ENCODE measurements at places on chromosomes 1 and 21. TPM values are rescaled to one million over a fixed set of nuclear protein-coding genes. Genes with fewer than 3 reads are reported as not detected.

DNA sequence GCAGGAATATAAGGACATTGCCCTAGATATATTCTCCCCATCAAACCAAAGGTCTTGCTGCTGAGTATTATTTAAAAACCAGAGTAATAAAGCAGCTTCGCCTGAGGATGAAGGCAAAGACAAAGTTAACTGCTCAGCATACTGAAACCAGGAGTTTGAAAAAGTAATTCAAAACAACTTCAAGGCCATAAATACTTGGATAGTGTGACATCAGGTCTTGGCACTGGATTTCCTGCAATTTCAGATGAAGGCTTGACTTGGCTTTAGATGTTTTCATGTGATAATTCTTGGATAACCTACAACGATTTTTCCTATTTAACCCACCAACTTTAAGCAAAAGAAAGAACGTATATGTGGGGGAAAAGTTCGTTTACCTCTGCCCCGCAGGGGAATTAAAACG lies 10.6 kb downstream of the SOD1 start:
- no peaks in the 10 kb centered on the region for H3K27me3 ChIP-seq
- H3K4me3 ChIP-seq = no peak overlapping the region
- no peak overlapping the region for H3K27ac ChIP-seq
- H3K4me1 ChIP-seq = peaks cover 14% of the 10 kb centered on the region
- peaks cover 43% of the 10 kb centered on the region for H3K36me3 ChIP-seq

The USP16 gene
- total RNA-seq = 72.4 TPM

The POGK gene
- 17.6 TPM for total RNA-seq

DNA sequence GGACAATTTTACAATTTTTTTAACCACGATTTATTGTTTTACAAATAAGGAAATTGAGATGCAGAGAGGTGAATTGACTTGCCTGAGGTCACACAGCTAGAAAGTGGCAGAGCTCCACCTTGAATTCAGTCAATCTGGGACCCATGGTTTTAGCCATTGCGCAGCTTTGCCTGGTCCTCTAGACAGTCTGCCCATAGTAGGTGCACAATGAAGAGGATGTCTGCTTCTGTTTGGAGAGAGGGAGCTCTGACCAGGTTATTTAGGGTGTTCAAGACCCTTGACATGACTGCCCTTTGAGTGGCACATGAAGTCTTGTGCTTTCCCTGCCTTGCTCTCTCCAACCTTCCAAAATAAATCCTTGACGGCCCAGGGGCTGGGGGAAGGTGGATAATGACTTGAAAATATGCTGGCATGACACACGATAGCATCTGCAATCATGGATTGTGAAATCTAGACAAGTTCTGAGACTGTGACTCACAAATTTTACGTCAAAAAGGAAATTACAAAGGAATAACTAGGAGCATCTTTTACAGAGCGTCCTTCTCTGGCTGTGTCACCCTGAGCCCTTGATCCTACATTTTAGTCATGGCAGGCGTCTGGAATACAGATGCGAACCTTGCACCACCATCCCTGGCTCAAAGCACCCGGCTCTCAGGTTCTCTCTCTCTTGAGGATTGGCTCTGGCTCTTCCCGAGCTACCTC lies 26.2 kb upstream of the ID3 start:
- H3K4me3 ChIP-seq = no peak overlapping the region
- no peaks in the 10 kb centered on the region for H3K36me3 ChIP-seq
- H3K27ac ChIP-seq = no peak overlapping the region
- no peaks in the 10 kb centered on the region for H3K27me3 ChIP-seq

GRCh38 chr1:72009173-72010093 lies 272.9 kb downstream of the NEGR1 start:
- H3K4me3 ChIP-seq = no peak overlapping the region
- H3K4me1 ChIP-seq = no peaks in the 10 kb centered on the region
- DNase-seq = no peak
- no peak overlapping the region for H3K27ac ChIP-seq
- H3K36me3 ChIP-seq = no peaks in the 10 kb centered on the region

GRCh38 chr1:18852501-18852900 lies 7.0 kb downstream of the TAS1R2 start:
- H3K36me3 ChIP-seq = no peaks in the 10 kb centered on the region
- H3K27ac ChIP-seq = no peak overlapping the region
- H3K4me1 ChIP-seq = no peaks in the 10 kb centered on the region
- H3K27me3 ChIP-seq = peaks cover 32% of the 10 kb centered on the region
- H3K4me3 ChIP-seq = no peak overlapping the region

GRCh38 chr1:93666613-93667384 lies 14.8 kb downstream of the BCAR3 start:
- no peaks in the 10 kb centered on the region for H3K27me3 ChIP-seq
- H3K4me1 ChIP-seq = peaks cover 69% of the 10 kb centered on the region
- peaks cover 1% of the 10 kb centered on the region for H3K36me3 ChIP-seq
- no peak for DNase-seq
- H3K27ac ChIP-seq = no peak overlapping the region
- no peak overlapping the region for H3K4me3 ChIP-seq

DNA sequence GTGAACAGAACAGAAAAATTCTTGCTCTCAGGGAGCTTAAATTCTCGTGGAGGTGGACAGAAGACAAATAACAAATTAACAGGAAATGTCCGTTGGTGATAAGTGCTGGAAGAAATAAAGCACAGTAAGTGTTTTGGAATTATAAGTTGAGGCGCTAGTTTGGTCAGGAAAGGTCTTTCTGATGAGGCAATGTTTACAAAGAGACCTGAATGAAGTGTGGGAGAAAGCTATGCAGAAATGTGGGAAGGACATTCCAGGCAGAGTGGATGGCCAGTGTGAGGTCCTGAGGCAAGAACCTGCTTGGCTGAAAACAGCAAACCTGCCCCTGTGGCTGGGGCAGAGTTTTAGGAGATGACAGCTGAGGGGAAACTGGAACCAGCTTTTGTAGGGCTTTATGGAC lies 23.3 kb downstream of the NGF start:
- H3K4me3 ChIP-seq = no peak overlapping the region
- no peak for DNase-seq
- H3K27ac ChIP-seq = no peak overlapping the region

- H3K27ac ChIP-seq = no peak overlapping the region
- peaks cover 23% of the 10 kb centered on the region for H3K4me1 ChIP-seq
- no peaks in the 10 kb centered on the region for H3K27me3 ChIP-seq
- no peak overlapping the region for H3K4me3 ChIP-seq
- H3K36me3 ChIP-seq = peaks cover 28% of the 10 kb centered on the region
These were observed 9.8 kb downstream of the SLC19A2 start for GRCh38 chr1:169475806-169476387.

DNA sequence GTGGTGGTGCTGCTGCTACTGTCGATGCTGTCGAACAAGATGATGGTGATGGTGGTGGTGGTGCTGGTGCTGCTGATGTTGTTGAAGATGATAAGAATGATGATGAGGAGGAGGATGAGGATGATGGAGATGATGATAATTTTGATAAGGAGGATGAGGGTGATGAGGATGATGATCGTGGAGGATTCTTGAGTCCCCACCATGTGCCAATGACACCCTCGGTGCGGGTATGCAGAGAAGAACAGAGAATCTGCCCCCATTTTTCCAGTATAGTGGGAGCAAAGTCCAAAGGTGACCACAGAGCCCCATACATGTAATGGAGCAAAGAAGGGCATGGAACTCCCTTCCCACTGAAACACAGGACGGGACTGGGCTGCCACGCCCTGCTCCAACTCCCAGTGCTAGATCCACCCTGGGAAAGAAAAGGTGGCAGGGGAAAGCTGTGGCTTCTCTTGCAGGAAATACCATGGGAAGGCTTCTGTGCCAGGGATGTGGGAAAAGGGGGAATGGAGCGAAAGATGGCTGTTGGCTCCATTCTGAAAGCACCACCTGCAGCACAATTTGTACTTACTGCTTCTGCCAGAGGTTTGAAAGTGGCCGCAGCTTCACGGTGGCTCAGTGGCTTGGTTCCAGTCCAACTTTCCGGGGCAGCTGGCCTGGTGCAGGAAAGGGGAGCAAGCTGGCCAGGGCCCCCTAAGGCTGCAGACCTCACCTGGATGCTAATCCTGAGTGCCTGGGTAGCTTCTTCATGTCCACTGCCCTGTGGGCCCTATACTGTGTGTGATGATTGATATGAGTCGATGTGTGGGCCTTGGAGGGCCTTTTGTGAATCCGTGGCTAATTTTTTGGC lies 387.2 kb upstream of the VAMP3 start:
- no peak overlapping the region for H3K4me3 ChIP-seq
- H3K27ac ChIP-seq = no peak overlapping the region
- H3K27me3 ChIP-seq = peaks cover 1% of the 10 kb centered on the region
- DNase-seq = no peak
- no peaks in the 10 kb centered on the region for H3K4me1 ChIP-seq

The KCNJ9 gene
- not detected for total RNA-seq

DNA sequence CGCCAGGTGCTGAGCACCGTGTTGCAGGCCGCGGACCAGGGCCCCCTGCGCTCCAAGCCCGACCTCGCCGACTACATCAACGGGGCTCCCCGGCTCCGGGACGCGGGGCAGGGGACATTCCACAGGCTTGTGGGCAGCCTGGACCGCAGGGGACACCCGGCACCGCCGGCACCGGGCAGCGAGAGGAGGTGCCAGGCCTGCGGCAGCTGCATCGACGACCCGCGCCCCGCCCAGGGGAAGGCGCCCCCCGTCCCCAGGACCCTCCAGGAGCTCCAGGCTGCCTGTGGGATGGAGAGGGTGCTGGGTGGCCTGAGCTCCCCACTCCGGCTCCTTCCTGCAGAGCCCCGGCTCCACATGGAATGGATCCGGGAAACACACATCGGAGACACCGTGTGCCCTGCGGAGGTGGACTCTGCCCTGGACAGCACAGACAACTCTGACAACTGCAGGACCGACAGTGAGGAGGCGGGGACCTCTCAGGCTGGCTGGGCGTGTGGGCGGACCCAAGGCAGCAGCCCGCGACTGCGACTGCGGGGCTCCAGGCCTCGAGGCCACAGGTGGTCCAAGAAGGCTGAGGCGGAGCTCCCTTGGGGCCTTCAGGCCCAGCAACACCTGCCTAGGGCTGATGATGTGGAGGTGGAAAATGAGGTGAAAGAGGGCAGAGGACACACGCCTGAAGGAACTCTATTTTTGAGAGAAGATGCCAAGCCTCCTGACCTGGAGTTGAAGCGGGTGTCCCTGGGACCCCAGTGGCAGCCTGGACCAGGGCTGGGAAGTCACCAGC lies 22.8 kb downstream of the KIAA1614 start:
- peak; percentile 67 for DNase-seq
- H3K4me1 ChIP-seq = peaks cover 25% of the 10 kb centered on the region
- H3K27me3 ChIP-seq = no peaks in the 10 kb centered on the region
- H3K4me3 ChIP-seq = peak overlapping the region; percentile 45
- H3K36me3 ChIP-seq = no peaks in the 10 kb centered on the region
- no peak overlapping the region for H3K27ac ChIP-seq

The OR2W3 gene
- not detected for total RNA-seq

GRCh38 chr1:6148497-6149241 lies 31.5 kb downstream of the CHD5 start:
- no peaks in the 10 kb centered on the region for H3K36me3 ChIP-seq
- H3K27me3 ChIP-seq = peaks cover 14% of the 10 kb centered on the region
- no peak for DNase-seq
- H3K27ac ChIP-seq = no peak overlapping the region
- H3K4me3 ChIP-seq = no peak overlapping the region

DNA sequence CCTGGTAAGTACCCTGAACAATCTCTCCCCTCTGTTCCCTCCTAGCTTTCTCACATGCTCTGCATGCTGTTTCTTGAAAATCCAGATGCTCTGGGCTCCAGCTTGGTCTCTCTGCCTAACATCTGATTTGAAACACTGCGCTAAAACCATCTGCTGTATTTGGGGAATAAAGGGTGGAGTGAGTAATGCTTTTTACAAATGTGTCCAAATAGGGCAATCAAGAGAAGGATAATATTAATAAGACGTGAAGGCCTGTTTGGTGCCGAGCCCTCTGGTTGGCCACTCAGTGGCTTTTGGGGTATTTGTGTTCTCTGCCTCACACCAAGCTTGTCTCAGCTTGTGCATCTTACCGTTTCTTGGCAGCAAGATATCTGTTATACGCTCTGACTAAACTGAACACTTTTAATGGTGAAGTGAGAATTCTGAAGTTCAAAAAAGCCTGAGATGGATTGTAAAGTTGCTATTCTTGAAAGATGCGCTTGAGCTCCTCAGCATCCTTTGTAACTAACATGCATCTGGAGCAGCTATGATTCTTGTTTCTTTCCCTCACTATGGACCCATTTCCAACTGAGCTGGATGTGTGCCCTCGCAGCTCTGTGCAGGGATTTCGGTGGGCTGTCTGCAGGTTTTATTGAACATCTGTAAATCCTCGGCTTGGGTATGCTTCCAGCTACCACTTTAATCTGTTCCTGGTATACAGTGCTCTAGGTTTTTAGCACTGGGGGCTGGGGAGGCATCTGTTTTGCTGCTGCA lies 269.4 kb downstream of the RWDD3 start:
- no peak overlapping the region for H3K4me3 ChIP-seq
- H3K36me3 ChIP-seq = no peaks in the 10 kb centered on the region
- H3K4me1 ChIP-seq = no peaks in the 10 kb centered on the region
- no peaks in the 10 kb centered on the region for H3K27me3 ChIP-seq

The ADAMTS5 gene
- total RNA-seq = not detected

DNA sequence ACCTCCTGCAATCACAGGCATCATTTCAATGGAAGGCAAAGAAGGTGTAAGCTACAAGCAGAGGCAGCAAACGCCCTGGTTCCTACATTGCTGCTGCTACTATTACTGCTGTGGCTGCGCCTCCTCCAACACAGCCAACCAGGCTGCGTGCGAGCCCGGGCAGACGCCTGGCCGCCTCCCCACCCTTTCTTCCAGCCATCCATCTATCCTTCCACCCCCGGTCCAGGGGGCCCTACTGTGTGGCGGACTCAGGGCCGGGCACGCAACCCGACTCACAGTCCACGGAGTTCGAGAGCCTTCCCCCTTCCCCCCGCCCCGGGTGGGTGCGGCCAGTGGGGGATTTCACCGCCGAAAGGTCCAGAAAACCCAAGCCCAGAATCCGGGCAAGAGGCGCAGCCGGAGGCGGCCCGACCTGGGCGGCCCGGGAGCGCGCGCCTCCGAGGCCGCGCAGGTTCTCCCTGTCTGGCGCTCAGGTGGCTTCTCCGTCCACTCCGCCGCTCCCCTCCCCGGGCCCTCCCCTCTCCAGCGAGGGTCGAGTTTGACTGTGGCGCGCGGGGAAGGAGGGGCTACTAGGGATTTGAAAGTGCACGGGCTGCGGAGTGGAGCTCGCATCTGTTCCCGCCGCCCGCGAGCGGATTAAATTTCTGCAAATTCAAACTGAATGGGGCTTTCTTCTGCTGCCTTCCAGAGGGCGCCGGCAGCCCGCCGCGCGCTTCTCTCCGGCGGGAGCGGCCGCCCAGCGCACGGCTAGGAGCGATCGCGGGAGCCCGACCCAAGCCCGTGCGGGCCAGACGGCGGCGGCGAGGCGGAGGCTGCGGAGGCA lies at the start of gene HUNK:
Gene HUNK, plus strand, starts transcription at position 569 of the 823 bp plus-strand sequence. CDS start 655 bp downstream, outside the sequence.
- peak; percentile 29 for DNase-seq
- peaks cover 44% of the 10 kb centered on the region for H3K4me1 ChIP-seq
- no peak within 1 kb of the TSS for H3K27ac ChIP-seq
- H3K4me3 ChIP-seq = peak within 1 kb of the TSS; percentile 84
- H3K36me3 ChIP-seq = no peaks in the 10 kb centered on the region
- H3K27me3 ChIP-seq = no peaks in the 10 kb centered on the region

DNA sequence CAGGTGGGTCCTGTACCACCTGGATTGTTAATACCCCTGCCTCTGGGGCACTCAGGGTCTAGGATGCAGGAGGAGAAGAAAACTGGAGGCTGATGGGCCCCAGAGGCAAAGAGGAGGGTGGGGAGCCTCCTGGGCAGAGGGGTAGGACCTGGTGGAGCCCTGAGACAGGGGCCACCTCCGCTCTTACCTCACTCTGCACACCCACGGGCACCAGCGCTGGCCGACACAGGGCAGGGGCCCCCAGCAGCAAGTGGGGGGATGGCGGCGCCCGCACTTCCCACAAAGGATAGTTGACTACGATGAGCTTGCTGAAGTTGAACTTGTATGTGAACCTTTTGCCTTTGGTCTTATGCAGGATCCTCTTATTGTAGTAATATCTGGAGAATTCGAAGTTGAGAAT lies 1.1 kb downstream of the ETV3L start:
- no peak overlapping the region for H3K4me3 ChIP-seq
- H3K27ac ChIP-seq = no peak overlapping the region
- no peaks in the 10 kb centered on the region for H3K4me1 ChIP-seq
- no peaks in the 10 kb centered on the region for H3K36me3 ChIP-seq

All from HepG2 (cell line).